Activated T-helper 1 cell treated with anti-CD3 and anti-CD28 coated beads, Interleukin-12 subunit alpha, Interleukin-12 subunit beta, Interleukin-2, Interleukin-4 antibody, amounts not matched to agents 30 ng/mL and 10 ng/mL and 1 ng/mL, durations not matched to agents 14 hours and 24 hours and 36 hours (primary cell): ENCODE measurements at places on chromosomes 6 and 20.

DNA sequence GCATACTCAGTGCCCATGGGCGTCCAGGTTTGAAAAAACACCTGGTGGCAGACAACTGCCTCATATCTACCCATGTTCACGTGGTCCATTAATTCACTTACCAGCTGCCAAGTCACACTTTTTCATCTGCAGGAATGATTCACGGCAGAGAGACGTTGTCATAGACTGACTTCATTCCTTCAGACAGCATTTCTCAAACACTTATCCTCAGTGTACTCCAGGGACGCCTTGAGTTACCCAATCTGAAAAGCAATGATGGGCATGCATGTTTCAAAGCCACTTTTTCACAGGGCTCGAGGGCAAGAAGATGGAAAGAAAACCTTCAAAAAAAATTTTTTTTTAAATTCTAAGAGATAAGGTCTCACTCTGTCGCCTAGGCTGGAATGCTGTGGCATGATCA lies 6.0 kb downstream of the MMP24OS start:
- no peak for DNase-seq

DNA sequence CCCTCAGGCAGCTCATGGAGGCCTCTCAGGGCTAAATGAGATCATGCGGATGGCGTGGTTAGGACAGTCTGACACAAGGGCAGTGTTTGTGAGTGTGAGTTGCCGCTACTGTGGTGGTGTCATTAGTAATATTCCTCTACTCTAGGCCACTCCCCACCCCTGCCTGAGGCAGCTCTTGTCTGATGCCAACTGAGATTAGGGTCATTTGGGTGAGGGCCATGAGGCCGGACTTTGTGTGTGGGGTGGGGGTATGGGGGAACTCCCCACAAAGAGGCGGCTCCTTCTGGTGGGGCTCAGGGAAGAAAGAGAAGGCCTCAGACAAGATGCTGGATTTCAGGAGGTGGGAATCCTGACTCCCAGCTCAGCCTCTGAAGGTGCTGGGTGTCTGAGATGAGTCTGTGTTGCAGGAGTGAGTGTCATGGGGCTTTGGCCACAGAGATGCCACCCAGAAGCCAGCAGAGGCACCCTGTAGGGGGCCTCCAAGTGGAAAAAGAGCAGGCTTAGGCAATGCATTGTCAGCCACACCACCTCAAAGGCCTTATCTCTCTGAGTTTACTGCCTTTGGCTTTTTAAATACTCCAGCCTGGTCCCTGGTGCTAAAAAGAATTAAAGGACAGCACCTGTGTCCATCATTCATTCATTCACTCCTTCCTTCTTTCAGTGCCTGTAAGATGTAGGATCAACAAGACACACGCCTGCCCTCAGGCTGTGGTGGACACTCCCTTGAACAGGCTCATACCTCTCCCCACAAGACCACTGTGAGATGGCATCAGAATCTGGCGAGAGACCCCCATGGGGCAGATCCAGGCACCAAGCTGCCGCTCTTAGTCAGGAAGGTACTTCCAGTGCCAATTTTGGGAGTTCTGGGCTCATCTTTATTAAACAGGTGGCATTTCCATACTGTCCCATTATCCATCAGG lies 175.2 kb downstream of the MRPL14 start:
- no peak for DNase-seq

DNA sequence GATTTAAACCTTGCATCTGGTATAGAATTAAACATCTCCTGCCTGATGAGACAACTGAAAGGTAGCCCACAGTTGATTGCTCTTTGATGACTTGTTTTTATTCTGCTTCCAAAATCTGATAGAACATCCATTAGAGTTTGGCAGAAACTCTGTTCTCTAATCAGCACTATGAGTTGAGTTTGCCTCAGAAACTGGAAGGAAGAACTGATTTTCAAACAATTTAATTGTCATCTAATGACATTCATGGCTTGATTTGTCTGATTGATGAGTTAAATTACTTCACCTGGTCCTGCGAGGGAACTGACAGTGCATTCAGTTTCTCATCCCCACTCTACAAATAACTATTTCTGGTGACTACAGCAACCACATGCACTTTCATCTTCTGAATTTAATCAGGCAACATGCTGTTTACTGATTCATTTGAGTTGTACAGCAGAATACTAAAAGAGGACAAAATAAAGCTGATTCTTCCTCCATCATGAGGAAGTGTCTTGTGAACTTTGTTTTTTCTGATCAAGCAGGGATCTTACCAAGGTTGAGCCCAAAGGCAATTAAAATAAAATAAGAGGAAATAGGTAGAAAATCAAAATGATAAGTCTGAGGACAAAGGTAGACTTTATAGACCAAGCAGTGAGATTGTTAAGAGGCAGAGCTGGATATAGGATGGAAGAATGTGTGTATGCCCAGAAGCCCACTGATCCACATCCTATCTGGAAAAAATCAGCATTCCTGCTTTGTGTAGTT lies 15.7 kb upstream of the MRAP2 start:
- DNase-seq, result no peak

GRCh38 chr20:3174442-3175261 lies 1.3 kb upstream of the LZTS3 start:
- DNase-seq, result no peak

DNA sequence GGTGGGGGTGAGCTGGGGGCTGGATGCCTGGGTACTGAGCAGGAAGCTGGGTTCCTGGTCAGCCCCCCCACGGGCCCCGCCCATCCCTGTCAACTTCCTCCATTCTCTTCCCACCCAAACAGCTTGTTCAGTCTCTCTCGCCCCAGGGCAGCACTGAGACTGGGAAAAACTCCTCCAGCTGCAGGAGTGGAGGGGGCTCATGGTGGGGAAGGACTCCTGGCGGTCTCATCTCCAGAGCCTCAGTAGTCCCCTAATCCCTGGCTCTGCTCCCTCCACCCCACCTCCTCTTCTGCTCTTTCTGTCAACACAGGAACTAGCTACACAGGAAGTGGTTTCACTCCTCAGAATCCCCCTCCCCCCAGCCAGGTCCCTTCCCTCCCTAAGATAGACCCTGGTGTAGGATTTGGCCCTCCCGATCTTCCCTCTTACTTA lies at the start of gene GPSM3:
Gene GPSM3, minus strand, starts transcription at position 36 of the 432 bp plus-strand sequence. CDS start 130 bp downstream, outside the sequence.
- peak; percentile 55 for DNase-seq

DNA sequence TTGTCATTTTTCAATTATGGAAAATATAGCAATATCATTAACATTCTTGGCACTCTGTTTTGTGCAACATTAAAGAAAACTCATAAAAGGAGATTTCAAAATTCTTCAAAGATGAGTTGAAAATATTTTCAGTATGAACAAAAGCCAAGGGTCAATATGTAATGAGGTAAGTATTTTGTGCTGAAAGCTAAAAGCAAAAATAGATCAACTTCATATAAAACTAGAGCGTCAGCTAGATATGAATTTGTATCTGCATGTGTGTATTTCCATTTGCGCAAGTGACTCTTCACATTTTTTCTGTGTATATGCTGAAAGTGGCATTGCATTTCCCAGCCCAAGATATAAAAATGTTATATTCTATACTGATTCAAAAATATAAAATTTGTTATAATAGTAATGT lies 492.1 kb upstream of the EYS start:
- DNase-seq, result no peak

- peak; percentile 72 for DNase-seq
These were observed 100.0 kb downstream of the NOL4L start for GRCh38 chr20:32484958-32485769.

- DNase-seq, result no peak
These were observed 92.0 kb upstream of the SCP2D1 start for GRCh38 chr20:18721551-18722115.
